ENCODE measurements at places on chromosomes 5 and 9. TPM values are rescaled to one million over a fixed set of nuclear protein-coding genes. Genes with fewer than 3 reads are reported as not detected.

Gene PKN3
- total RNA-seq: 22.7 TPM

Gene SLC4A9
- under 0.01 TPM for total RNA-seq

Gene FST
- total RNA-seq: 3.2 TPM

Gene GARIN3
- total RNA-seq: not detected

Gene SLC36A3
- not detected for total RNA-seq

Gene INSL4
- not detected for total RNA-seq

Gene CEL
- 0.44 TPM for total RNA-seq

Gene SLC35D2
- total RNA-seq: 25.5 TPM

Gene NEURL1B
- total RNA-seq: 17.8 TPM

Gene ADAMTS6
- total RNA-seq: 28.0 TPM

Gene SPATA31A3
- total RNA-seq: not detected
